ENCODE measurements at places on chromosomes 4 and X.

DNA sequence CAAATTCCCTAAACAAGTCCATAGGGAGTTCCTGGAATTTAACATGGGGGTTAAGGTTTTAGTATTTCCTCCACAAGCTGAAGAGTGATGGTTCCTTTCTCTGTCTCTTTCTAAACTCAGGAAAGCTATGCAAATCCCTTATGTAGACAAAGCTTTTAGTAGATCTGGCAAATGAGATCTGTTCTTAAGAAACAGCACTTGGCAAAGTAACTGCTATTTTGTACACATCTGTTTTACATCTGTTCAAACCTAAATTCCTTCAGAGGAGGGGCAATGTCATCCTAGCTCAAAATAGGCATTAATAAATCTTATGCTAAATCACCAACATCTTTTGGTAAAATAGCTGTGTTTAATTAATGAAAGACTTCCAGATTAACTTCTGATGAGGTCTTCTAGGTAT, 137.8 kb upstream of the TBC1D9 start:
- DNase-seq, result no peak

- DNase-seq, result no peak
These were observed 178.8 kb downstream of the NWD2 start for GRCh38 chr4:37423310-37423709.

GRCh38 chrX:3286196-3286945, 60.1 kb downstream of the MXRA5 start:
- DNase-seq, result no peak

GRCh38 chr4:38034986-38035882, 75.0 kb downstream of the PTTG2 start:
- peak; percentile 3 for DNase-seq

GRCh38 chrX:38103857-38104812, 97.8 kb downstream of the SYTL5 start:
- DNase-seq, result no peak

DNA sequence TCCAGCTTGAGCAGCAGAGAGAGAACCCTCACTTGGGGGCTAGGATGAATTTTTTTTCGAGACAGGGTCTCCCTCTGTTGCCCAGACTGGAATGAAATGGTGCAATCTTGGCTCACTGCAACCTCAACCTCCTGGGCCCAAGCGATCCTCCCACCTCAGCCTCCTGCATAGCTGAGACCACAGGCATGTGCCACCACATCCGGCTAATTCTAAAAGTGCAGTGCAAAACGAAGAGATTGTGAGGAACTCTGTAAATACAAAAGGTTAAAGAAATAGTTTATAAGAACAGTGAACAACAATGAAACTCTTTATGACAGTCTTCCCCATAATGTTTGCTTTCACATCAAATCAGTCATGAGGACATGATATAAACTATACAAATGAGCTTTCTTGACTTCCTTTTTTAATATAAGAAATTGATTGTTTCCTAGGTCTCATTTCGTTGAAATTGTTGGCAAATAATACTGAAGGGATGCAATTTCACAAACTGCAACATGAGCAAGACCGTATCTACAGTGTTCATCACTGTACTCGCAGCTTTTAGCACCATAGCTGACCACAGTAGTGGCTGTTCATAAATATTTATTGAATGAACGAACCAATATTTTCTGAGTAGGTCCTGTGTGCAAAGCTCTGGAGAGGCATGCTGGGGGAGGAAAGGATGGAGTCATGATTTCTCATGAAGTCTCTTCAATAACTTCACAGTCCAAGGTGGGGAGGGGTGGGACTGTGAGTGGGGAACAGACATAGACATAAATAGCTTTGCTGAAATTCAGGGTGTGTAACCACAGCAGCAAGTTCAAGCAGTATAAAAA, 116.1 kb downstream of the SHROOM3 start:
- DNase-seq, result no peak

- DNase-seq, result no peak
These were observed 1313.7 kb upstream of the PABPC4L start for GRCh38 chr4:135515295-135515694.

DNA sequence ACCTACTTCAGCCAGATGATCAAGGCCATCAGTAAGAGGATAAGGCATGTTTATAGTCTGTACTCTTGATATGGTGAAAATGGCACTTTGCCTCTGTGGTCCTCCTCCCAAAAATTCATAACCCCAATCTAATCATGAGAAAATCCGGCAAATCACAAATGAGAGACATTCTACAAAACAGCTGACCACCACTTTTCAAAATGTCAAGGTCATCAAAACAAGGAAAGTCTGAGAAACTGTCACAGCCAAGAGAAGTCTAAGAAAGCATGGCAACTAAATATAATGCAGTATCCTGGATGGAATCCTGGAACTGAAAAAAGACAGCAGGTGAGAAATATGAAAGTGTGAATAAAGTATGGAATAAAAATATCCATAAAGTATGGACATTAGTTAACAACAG, 226.6 kb upstream of the INTU start:
- DNase-seq, result no peak

DNA sequence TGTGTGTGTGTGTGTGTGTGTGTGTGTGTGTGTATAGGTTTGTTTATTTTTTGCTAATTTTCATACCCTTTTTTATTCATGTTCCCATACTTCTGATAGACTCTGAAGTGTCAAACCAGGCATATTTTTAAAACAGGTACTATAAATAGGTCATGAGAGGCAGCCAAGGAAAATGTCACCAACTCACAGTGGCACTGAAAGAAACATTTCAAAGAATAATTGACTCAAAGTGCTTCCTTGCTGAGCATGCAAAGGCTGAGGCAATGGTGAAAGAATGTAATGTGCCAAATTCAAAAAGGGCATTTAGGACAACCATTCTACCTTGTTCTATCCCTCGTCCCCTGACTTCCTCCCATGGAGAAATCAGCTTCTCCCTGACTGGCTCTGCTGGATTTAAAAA, 95.5 kb downstream of the EIF4E start:
- no peak for DNase-seq

DNA sequence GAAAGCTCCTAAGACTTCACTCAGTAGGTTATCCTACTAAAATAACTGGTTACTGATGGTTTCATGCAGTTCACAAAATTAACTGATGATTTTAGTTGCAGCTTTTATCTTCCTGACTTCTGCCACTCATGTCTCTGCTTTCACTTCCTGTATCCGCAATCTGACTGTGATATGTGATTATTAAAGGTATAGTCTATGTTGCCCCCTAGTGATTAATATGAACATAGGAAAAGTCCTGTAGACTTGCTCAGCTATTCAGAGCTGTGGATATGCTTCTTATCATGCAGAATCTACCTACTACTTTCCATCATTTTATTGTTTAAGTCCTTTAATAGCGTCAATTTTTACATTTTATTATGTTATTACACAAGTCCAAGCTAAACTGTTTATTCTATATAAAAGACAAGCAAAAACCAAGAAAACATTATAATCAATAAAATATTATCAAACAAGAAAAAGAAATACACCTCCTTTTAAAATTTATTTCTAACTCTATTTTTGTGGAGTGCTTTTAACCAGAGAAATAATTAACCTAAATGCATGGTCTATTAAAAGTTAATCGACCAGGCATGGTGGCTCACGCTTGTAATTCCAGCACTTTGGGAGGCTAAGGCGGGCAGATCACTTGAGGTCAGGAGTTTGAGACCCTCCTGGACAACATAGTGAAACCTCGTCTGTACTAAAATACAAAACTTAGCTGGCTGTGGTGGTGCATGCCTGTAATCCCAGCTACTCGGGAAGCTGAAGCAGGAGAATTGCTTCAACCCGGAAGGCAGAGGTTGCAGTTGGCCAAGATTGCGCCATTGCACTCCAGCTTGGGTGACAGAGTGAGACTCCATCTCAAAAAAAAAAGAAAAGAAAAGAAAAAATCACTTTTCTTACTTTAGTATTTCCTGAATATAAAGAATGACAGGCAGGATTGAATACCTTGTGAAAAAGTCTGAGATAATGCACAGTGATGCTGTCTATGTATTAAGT, 40.4 kb upstream of the TLR2 start:
- no peak for DNase-seq

DNA sequence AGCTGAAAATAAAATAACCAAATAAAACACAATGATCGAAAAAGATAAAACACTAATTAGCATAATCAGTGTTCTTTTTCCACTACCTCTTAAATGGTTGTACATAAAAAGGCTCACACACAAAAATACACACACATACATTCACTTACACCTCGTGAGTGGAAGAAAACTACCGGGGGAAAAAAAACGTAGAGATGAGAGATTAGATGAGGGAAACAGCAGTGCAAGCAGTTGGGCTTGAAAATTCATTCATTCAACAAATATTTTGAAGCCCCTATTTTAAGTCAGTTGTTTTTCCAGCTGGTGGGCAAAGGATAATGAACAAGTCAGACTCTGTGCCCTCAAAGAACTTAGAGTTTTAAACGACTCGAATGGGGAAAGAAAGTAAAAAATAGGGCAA, 1.0 kb downstream of the TBCK start:
- no peak for DNase-seq

DNA sequence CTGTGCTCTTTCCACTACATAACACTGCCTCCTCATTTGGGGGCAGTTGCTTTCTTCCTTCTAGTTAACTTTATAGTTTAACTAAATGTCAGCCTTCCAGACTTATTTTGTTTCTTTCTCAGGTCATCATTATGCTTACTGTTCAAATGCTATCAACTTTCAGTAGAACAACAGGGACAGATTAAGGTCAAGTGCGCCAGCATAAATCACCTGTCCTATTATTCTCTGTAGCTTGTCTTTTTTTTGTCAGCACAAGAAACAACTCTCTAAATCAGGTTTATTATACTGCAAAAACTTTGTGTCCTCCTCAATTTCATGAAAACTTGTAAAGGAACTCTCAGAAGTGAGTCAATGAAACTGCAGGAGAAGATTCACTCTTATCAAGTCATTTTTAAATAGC, 19.6 kb downstream of the SPANXA2 start:
- no peak for DNase-seq

GRCh38 chr4:118865091-118865708, 23.5 kb upstream of the SYNPO2 start:
- no peak for DNase-seq

DNA sequence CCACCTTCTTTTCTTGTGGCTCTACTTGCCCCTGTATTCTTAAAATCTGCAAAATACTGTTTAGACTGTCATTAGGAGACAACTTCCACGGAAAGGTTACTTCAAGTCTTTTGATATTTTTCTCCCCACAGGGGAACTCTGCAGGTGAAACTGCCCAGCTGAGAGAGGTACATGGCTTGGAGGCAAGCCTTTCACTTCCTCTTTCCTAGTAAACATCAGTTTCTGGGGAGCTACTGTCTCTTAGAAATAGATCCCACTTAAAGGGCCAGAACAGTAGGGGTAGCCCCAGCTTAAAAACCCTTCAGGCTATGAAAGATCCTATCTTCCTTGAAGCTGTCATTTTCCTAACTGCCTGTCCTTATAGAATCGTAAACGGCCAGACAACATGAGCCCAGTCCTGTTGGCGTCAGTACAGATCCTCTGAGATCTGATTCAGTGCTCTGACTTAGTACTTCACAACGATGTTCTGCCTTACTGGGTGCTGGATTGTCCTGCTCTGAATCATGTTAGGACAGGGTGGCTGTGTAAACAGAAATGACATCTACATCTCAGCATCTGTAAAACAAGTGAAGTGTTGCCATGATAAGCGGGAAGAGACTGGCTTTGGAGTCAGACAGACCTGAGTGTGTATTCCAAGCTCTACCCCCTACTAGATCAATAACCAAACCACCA, 102.1 kb downstream of the ITIH6 start:
- no peak for DNase-seq

DNA sequence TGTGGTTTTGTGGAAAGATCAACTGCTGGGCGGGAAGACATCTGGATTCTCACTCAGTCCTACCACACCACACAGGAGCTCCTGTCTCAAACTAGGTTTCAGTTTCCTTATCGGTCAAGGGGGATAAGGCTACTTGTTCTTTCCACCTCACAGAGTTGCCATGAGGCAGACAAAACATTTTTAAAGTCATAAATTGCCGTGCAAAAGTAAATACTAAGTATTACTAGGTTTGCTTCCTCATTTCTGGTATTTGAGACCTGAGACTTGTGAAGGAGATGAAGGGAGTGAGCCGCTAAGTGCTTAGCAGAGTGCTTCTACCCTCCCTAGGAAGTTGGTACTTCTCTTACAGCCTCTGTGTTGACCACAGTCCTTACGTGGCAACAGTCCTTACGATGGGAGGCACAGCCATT, 1.5 kb downstream of the LAP3 start:
- DNase-seq, result no peak

- DNase-seq, result no peak
These were observed 2284.8 kb downstream of the ARAP2 start for GRCh38 chr4:33959519-33959918.

- no peak for DNase-seq
These were observed 14.2 kb upstream of the HERC5 start for GRCh38 chr4:88442689-88443191.

DNA sequence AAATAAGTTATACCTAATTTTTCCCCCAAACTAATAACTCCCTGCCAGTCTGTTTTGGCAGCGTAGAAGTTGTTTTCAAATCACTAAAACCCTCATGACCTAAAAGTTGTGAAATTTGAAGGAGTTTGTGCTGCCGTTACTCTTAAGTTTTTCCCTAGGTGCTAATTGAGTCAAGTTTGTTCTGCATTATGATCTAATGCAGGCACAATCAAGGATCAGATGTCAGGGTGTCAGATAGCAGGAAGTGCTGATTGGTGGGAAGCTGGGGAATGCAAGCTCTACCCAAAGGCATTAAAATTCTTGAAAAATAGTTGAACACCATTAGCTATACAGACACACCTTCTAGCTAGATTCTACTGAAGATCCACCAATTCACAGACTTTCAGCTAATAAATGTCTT, 51.9 kb downstream of the ARX start:
- no peak for DNase-seq

- no peak for DNase-seq
These were observed 21.9 kb upstream of the UVSSA start for GRCh38 chr4:1325176-1325480.

- no peak for DNase-seq
These were observed 206.9 kb downstream of the GLUD2 start for GRCh38 chrX:121254336-121254735.

DNA sequence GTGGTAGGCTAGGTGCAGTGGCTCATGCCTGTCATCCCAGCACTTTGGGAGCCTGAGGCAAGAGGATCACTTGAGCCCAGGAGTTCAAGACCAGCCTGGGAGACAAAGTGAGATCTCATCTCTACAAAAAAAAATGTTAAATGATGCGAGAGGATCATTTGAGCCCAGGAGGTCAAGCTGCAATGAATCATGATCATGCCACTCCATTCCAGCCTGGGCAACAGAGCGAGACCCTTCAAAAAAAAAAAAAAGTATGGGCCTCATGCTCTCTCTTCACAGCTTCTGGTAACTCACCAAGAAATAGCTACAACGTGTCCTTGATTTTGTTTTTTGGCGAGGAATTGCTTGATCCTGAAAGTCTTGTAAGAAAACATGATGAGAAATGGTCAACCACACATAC, 1.3 kb downstream of the ACE2 start:
- DNase-seq, result no peak

DNA sequence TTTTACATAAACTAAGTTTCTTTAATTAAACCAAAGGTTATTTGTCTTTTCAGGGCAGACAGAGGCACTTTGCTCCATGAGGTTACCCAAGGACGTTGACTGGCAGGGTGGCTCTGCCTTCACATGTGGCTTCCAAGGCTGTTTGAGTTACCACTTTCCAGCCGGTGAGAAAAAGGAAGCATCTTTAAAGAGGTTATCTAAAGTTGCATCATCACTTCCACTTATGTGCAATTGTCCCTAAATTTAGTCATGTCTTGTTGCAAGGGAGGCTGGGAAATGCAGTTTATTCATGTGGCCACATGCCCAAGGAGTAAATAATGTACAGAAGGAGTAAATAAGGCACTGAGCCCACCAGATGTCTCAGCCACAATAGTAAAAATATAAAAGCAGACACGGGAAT, 29.0 kb upstream of the RAP1GDS1 start:
- DNase-seq, result no peak

- DNase-seq, result no peak
These were observed 212.4 kb upstream of the GRID2 start for GRCh38 chr4:92091335-92091734.
